ENCODE measurements at places on chromosomes 7 and 10. TPM values are rescaled to one million over a fixed set of nuclear protein-coding genes. Genes with fewer than 3 reads are reported as not detected.

GRCh38 chr10:60894786-60895185 is 49.2 kb downstream of the RHOBTB1 start:
- H3K4me1 ChIP-seq, result no peaks in the 10 kb centered on the region
- DNase-seq, result no peak
- no peak overlapping the region for H3K27ac ChIP-seq
- no peak overlapping the region for H3K4me3 ChIP-seq
- H3K36me3 ChIP-seq, result no peaks in the 10 kb centered on the region
- H3K27me3 ChIP-seq, result no peaks in the 10 kb centered on the region

DNA sequence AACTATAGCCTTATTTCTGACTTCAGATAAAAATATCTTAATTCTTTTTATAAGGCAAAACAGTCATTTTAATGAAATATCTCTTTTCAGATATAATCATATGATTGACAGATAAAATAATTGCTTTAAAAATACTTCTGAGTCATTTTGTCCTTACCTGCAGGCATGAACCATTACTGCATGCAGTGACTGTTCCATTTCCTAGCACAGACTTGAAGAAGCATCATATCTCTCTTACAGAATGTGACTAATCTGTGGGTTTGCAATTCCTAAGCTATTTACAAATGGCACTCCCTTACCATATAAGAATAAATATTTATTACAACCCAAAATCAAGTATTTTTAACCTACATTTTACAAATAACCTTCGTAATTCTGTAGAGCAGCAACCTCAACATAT is 120.7 kb downstream of the SRPK2 start:
- H3K4me3 ChIP-seq, result no peak overlapping the region
- no peaks in the 10 kb centered on the region for H3K4me1 ChIP-seq
- no peaks in the 10 kb centered on the region for H3K36me3 ChIP-seq
- no peak overlapping the region for H3K27ac ChIP-seq
- H3K27me3 ChIP-seq, result no peaks in the 10 kb centered on the region

DNA sequence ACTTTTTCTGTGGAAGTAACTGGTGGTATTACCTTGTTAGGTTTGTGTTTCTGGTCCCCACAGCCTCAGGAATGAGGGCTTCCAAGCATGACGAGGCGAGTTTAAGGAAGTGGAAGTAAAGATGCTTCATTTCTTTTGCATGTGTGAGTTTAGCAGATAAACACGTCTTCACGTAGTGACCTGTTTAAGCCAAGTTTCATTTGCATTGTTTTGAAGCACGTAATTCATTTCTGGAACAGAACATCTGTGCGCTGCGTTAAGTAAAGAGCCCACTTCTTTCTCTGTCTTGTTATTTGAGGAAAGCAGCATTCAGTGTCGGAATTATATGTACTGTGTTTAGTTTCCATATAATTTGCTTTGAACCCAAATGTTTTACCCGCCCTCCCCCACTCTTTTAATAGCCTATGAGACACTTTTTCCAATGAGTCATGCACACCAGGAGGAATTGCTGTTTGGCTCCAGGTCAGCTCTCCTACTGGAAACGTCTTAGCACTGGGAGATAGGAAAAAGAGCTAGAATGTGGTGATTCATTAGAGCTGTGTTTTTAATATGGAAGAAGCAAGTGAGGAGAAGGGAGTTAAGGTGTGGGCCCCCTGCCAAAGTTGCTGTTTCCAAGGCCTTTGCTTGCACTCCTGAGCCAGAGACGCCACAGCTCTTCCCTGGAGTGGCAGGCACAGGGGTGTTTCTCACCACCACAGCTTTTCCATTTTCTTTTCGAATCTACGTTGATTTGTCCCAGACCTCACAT is 36.7 kb downstream of the BTBD16 start:
- H3K4me1 ChIP-seq, result no peaks in the 10 kb centered on the region
- no peaks in the 10 kb centered on the region for H3K36me3 ChIP-seq
- H3K27me3 ChIP-seq, result no peaks in the 10 kb centered on the region
- DNase-seq, result no peak

OTUD1 gene
- 6.6 TPM for total RNA-seq

ITIH5 gene
- 7.6 TPM for total RNA-seq

LRRC18 gene
- total RNA-seq, result not detected

Data from H1 (cell line).